Naive thymus-derived CD8-positive, alpha-beta T cell (primary cell): ENCODE measurements at places on chromosomes 13 and 19.

DNA sequence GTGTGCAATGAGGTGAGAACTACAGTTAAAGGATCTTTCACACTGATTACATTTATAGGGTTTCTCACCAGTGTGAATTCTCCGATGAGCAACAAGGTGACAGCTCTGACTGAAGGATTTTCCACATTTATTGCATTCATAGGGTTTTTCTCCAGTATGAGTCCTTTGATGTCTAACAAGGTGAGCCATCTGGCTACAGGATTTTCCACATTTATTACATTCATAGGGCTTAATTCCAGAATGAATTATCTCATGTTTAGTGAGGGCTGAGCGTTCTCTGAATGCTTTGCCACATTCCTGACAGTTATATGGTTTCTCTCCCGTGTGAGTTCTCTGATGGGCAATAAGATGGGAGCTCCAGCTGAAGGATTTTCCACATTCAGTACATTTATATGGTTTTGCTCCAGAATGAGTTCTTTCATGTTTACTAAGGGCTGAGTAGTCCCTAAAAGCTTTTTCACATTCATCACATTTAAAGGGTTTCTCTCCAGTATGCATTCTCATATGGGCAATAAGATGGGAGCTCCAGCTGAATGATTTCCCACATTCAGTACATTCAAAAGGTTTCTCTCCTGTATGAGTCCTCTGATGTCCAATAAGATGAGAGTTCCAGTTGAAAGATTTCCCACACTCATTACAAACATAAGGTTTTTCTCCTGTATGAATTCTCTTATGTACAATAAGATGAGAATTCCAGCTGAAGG is 4.4 kb upstream of the C19orf18 start:
- no peak for DNase-seq

DNA sequence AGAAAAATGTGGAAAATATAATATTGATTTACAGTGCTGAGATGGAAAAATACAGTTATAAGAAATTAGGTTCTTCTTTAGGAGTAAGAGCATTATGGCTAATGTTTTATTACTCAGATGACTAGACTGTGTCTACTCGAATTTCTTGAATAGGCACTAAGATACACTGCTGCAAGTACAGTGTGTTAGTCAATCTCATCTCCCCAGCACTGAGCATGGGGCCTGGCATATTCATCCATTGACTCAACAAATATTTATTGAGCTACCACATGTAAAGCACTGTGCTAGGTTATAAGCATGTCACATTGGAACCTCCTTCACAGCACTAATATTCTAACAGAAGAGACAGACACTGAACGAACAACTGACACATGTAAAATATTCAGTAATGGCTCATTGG is 242.5 kb upstream of the GPC6 start:
- DNase-seq, result no peak

- no peak for DNase-seq
These were observed 716.4 kb downstream of the PCDH9 start for GRCh38 chr13:66513728-66514127.

- no peak for DNase-seq
These were observed 135.5 kb upstream of the EDNRB start for GRCh38 chr13:78054157-78054556.

DNA sequence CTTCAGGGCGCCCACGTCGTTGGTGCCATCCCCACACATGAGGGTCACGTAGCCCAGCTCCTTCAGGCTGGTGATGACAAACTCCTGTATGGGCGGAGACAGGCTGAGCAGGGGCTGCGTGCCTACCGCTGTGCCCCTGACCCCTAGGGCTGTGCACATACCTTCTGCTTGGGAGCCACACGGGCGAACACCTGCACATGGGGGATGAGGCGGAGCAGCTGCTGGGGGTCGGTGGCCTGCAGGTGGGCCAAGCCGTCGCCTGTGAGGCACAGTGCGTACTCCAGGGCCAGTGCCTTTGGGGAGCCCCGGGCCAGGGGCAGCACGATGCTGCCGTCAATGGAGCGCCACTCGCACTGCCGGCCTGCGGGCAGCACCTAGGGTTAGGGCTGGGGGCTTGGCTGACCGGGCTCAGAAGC is 6.1 kb upstream of the GMIP start:
- no peak for DNase-seq

GRCh38 chr19:35229601-35230000 is 1.1 kb upstream of the FAM187B start:
- no peak for DNase-seq

DNA sequence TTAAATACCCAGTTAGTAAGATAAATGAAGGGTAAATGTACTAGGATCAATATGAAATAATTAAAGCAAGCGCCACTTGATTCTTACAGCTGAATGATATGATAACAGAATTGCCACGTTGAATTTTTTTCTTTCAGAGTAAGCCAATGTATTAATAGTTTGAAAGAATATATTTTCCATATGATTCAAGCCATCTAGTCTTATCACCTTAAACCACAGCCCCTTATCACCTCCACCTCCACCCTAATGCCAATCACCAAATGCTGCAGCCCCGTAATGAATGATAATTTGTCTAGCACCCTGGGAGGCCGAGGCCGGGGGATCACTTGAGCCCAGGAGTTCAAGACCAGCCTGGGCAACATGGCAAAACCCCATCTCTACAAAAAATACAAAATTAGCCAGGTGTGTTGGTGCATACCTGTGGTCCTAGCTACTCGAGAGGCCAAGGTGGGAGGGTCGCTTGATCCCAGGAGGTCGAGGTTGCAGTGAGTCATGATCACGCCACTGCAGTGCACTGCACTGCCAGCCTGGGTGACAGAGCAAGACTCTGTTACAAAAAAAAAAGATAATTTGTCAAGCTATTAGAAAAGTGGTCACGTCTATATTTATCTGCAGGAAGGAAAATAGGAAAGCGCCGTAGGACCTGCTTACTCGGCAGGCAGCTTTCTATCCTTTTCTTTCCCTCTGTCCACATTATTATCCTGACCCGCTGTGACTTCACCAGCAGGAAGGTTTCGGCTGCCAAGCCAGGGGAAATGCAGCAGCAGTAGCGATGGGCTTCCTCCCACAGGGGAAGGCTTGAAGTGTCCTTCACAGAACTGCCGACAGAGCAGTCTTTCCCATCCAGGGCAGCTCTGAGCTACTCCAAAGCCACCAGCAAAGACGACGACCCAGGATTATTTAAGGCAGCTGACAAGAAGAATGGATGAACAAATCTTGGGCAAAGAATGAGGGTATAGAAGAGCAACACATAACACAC is 19.7 kb upstream of the CLN5 start:
- no peak for DNase-seq

DNA sequence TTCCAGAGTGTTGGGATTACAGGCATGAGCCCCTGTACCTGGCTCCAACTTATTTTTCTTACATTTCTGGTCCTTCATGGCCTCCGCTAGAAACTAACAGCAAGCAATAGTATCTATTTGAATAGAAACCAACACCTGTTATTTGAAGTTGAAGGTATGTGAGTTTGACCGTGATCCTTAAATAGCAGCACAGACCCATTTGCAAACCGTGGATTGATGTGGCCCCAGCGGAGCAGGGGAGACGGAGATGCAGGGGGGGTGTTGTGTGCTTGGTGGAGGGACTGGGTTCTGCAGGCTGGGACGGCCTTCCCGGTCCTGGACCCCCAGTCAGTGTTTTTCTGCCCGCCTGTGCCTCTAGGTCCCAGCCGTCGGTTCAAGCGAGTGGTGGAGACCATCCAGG is 16.9 kb downstream of the TMEM150B start:
- DNase-seq, result no peak

GRCh38 chr19:13717194-13717643 is 47.1 kb upstream of the MRI1 start:
- DNase-seq, result no peak
